ENCODE measurements at places on chromosomes 6 and 20.

DNA sequence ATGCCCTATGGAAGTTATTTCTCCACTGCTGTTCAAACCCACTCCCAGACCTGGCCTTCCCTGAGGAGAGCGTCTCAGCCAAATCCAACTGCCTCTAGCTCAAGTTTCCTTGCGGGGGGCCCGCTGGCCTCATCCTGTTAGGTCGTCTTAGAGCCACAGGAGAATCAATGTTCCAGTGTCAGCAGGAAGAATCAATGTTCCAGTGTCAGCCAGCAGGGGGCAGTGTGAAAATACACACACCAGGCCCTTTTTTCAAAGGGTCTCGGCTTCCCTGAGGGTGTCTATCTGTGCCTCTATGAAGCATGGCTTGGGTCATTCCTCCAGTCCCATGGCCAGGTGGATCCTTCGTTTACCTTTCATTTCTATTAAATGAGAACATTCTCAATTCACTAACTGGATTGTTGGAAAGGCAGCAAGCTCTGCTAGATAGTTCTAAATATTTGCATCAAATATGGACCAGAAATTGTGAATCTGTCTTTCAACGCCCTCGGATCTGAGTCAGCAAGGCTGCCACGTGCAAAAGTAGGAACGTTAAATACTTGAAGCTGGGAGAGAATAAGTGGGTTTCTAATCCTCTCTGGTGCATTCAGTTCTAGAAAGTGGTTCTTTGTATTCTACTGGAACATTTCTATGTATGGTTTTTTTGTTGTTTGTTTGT lies 19.2 kb downstream of the PRND start:
- DNase-seq, result peak; percentile 36

- no peak for DNase-seq
Measured at GRCh38 chr6:934686-935085, 241.7 kb upstream of the EXOC2 start.

GRCh38 chr6:11197175-11197536 lies 35.3 kb downstream of the NEDD9 start:
- peak; percentile 91 for DNase-seq

- no peak for DNase-seq
Measured at GRCh38 chr20:12416281-12416680, 498.6 kb downstream of the BTBD3 start.

GRCh38 chr20:21167261-21167660 lies 41.4 kb downstream of the KIZ start:
- no peak for DNase-seq

GRCh38 chr6:136188486-136188885 lies 61.6 kb downstream of the MTFR2 start:
- DNase-seq, result no peak

- DNase-seq, result no peak
Measured at GRCh38 chr6:109466212-109466923, 10.8 kb upstream of the MICAL1 start.

- DNase-seq, result no peak
Measured at GRCh38 chr6:99002831-99003230, 55.1 kb upstream of the FBXL4 start.

DNA sequence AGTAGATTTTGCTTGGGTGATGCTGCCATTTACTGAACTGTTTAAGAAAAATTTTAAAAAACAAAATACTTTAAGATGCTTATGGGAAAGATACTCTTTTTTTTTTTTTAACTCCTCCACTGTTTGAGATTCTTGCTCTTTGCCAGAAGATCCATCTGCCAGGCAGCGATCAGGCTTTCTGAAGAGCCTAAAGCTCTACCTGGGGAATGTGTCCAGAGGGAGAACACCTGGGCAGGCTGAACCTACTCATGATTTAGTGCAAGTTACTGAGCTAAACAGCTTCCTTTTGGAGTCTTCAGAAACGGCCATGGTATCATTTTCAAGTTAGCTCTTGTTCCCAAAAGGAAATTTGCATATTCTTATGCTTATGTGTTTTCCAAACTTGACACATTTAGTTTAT lies 23.5 kb upstream of the MLIP start:
- DNase-seq, result no peak
